ENCODE measurements at places on chromosomes 6 and 20. TPM values are rescaled to one million over a fixed set of nuclear protein-coding genes. Genes with fewer than 3 reads are reported as not detected.

- no peaks in the 10 kb centered on the region for H3K36me3 ChIP-seq
- H3K27ac ChIP-seq: no peak overlapping the region
- no peaks in the 10 kb centered on the region for H3K4me1 ChIP-seq
- H3K27me3 ChIP-seq: peaks cover 14% of the 10 kb centered on the region
Measured at GRCh38 chr6:1162367-1163275, 149.3 kb upstream of the FOXQ1 start.

DNA sequence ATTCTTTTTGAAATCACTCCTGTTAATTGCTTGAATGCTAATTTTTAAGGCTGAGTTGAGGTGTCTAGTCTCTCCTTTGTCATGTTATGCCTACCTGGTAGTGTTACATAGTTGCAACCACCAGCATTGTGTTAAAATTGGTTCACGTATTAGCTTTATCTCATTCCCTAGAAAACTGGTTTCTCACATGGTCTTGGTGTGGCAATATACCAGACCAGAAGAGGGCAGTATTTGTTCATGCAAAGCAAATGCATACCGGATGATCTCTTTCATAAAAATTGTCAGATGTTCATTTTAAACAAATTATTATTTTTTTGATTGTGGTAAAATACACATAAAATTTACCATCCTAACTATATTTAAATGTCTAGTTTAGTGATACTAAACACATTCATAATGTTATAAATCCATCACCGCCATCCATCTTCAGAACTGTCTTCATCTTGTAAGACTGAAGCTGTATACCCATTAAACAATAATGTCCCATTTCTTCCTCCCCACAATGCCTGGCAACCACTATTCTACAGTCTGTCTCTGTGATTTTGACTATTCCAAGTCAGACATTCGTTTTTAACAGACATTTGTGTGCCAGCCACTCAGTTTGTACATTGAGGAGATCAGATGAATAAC is 92.8 kb downstream of the ATRN start:
- H3K27me3 ChIP-seq: no peaks in the 10 kb centered on the region
- H3K4me1 ChIP-seq: no peaks in the 10 kb centered on the region
- H3K36me3 ChIP-seq: no peaks in the 10 kb centered on the region
- no peak overlapping the region for H3K4me3 ChIP-seq

- no peak overlapping the region for H3K4me3 ChIP-seq
- DNase-seq: no peak
- no peaks in the 10 kb centered on the region for H3K4me1 ChIP-seq
- H3K27me3 ChIP-seq: no peaks in the 10 kb centered on the region
Measured at GRCh38 chr6:22081709-22082108, 215.1 kb downstream of the PRL start.

The EYS gene
- 2.9 TPM for total RNA-seq

- H3K4me1 ChIP-seq: no peaks in the 10 kb centered on the region
- H3K27ac ChIP-seq: peak overlapping the region; percentile 70
- H3K27me3 ChIP-seq: no peaks in the 10 kb centered on the region
Measured at GRCh38 chr6:150267686-150268561, 100.9 kb upstream of the IYD start.

- H3K4me3 ChIP-seq: no peak overlapping the region
- no peaks in the 10 kb centered on the region for H3K36me3 ChIP-seq
- no peaks in the 10 kb centered on the region for H3K4me1 ChIP-seq
- no peaks in the 10 kb centered on the region for H3K27me3 ChIP-seq
- no peak for DNase-seq
Measured at GRCh38 chr6:54681987-54682386, 164.6 kb upstream of the FAM83B start.

The HAO1 gene
- not detected for total RNA-seq
